Stimulated activated CD8-positive, alpha-beta memory T cell treated with anti-CD3 and anti-CD28 coated beads, Interleukin-4, amount 100 ng/mL, for 1 hour (primary cell): ENCODE measurements at places on chromosomes 5 and 9.

DNA sequence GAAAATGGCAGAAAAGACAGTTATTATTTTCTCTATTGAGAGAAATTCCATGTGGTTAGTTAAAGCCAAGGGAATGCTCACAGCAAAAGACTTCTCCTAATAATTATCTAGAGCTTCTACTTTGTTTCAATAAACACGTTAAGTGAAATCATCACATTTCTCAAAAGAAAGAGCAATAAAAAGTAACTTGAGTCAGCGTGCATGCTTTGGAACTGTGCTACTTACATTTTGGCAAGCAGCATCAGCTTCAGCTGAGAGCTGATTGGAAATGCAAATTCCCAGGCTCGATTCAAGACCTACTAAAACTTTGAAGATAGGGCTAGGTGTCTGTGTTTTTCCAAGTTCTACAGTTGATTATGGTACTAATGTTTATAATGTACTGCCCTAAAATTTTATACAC is 132.1 kb downstream of the CDH18 start:
- DNase-seq: no peak

- no peak for DNase-seq
Measured at GRCh38 chr5:15808577-15808976, 308.6 kb downstream of the FBXL7 start.

DNA sequence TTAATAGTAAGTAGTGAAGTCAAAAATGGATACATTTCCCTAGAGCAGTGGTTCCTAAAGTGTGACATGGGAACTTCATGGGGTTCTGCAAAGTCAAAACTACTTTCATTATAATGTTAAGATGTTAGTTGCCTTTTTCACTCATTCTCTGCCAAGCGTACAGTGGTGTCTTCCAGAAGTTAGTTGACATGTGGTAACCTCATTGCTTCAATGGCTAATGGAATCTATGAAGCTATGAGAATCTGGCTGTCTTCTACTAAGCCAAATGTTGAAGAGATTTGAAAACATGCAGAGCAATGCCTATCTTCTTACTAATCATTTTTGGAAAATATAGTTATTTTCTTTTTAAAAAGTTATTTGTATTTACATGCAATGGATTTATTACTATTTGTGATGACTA is 111.8 kb downstream of the SLC12A2 start:
- no peak for DNase-seq

DNA sequence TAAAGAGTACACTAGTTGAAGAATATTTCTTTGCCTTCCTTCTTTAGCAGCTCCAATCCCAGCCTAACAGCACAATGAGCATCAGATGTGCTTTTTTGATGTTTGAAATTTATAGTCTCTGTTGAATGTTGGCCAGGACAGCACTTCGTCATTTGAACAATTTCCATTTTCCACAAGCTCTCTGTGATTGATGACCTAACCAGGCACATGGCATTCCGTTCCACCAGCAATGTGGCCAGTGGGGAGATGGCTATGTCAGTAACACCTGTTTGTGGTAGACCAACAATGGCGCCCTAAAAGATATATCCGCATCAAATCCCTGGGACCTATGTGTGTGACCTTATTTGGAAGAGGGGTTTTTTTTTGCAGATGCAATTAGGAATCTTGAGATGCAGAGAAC is 66.8 kb downstream of the PALM2AKAP2 start:
- no peak for DNase-seq

- no peak for DNase-seq
Measured at GRCh38 chr5:9284781-9285307, 261.0 kb downstream of the SEMA5A start.

DNA sequence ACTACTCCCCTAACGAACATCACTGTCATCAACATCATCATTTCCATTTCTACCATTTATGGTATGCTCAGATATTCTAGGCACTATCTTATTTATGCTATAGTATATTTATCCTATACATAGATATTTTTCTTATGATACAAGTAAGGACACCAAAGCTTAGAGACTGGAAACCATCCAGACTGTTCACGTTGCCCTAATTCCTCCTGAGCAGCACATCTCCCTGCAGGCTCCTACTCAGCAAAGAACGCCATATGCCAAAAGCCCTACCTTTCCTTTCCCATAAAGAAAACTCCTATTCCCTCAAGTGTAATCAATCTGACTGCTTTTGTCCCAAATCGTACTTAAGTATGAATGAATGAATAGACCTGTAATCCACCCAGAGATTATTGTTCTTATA is 247.0 kb downstream of the PRELID2 start:
- DNase-seq: no peak

- DNase-seq: no peak
Measured at GRCh38 chr5:17069995-17070511, 134.0 kb upstream of the MYO10 start.

- no peak for DNase-seq
Measured at GRCh38 chr9:33438926-33439680, 8.3 kb downstream of the AQP3 start.

DNA sequence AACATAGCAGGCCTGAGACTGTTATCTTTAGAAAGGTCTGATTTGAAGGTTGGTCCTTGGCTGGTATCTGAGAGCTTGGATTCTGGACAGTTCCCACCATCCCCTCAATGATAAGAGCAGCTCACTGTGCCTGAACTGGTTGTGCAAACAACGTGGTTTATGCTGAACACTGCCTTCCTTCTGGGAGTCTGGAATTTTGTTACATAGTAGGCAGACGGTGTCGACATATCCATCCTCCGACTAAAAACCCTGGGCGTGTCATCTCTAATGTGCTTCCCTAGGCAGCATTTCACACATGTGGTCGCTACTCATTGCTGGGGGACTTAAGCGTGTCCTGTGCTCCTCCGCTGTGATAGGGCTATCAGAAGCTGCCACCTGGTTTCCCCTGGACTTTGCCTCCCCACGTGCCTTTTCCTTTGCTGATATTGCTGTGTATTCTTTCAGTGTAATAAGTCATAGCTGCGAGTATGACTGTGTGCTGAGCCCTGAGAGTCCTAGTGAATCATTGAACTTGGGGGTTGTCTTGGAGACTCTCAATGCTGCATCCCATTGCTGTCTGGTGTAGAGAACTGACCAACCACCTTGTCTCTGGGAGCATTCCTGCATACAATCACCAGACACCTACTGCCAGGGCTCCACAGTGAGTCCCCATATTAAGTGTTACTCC is 119.1 kb upstream of the TBC1D2 start:
- no peak for DNase-seq

GRCh38 chr5:174312270-174312617 is 266.7 kb downstream of the NSG2 start:
- DNase-seq: no peak

DNA sequence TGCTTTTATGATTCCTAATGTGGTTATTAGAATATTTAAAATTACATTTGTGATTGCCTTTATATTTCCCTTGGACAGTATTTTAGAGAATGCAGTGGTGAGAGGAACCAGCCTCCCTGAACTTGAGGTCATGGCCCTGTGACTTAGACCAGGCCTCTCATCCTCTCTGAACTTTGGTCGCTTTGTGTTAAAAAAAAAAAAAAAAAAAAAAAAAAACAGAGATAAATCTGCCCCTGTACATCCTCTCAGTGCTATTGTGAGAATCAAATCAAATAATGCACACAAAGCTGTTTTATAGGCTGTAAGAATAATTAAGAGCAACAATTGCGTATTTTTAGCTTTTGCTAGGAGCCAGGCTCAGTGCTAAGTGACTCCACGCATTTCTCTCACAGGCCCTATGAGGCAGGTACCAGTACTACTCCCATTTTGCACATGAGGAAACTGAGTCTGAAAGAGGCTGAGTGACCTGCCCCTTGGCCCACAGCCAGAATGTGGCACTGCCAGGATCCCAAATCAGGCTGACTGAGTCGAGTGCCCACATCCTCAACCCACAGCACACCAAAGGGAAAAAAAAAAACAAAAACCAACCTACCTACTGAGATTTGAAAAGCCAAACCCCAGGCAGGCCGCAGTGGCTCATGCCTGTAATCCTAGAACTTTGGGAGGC is 110.3 kb upstream of the LARP1 start:
- DNase-seq: no peak

DNA sequence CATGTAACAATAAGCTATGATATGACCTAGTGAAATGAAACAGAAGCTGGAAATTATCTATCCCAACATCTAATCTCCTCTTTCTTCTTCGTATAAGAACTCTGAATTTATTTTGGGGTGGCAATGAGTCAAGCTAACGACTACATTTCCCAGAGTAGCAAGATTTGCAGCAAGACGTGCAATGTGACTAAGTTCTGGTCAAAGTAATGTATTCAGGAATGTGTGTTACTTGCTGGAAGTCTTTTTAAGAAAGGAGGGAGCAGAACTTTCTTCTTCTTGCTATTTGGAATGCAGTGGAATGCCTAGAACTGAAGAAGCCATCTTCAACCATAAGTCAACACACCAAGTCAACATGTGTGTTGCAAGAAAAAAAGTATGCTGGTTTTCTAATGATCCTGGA is 406.6 kb upstream of the MEF2C start:
- no peak for DNase-seq

- no peak for DNase-seq
Measured at GRCh38 chr9:133121915-133122550, 993 bp upstream of the RALGDS start.

GRCh38 chr5:23269981-23270380 is 237.4 kb upstream of the PRDM9 start:
- DNase-seq: no peak

- no peak for DNase-seq
Measured at GRCh38 chr5:102511666-102512065, 12.9 kb upstream of the SLCO6A1 start.

DNA sequence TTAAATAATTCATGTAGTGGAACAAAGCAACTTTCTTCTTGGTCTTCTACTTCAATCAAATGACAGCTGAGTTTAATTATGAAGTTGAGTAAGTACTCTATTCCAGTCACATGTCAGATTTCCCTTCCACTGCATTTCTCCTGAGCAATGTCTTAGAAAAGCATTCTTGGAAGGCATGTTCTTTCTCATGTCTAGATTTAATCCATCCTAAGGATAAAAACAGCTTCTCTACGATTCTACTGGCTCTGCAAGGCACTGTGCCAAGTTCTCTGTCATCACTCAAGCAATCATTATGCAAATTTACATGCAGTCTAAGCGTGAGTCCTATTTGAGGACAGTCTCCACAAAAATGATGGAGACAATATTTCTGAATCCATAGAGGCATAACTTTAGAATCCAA is 142.4 kb downstream of the YIPF5 start:
- no peak for DNase-seq

DNA sequence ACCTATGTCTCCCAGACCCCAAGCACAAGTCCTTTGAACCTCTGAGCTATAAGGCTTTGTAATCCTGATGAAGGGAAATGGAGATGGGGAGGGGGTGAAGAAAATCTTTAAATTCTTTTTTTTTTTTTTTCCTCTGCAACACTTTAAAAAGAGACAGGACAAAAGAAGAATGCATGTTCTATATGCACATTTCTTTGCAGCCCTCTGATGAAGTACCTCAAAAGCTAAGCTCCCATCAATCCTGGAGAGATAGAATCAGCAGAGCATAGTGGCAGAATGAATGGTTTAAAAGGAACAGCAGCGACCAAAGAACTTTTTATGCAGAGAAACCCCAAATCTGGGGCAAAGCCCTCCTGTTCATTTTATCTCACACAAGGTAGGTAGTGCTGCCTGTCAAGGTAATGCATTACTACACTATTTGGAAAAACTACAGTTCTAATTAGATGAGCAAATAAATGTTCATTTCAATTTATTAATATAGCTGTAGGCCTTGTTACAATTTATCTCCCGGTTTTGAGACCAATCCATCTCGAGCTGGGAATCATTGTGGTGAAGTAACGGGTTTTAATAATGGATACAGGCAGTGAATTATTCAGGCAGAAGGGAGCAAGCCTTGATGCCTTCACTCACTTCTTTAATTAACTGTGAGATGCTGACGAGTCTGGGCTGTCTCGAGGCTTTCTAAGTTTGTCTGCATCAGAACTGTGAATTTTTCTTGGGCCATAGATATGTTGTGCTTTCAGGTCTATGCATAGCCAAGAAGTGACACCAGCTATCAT is 173.5 kb upstream of the ZNF608 start:
- DNase-seq: no peak

GRCh38 chr9:21228122-21228521 is at the start of gene IFNA17:
IFNA17 (minus strand) TSS chr9:21228222; CDS start chr9:21228173, 49 bp downstream.
- no peak for DNase-seq

GRCh38 chr9:121666294-121666693 is 14.9 kb downstream of the DAB2IP start:
- DNase-seq: no peak

GRCh38 chr9:121638901-121639592 is 12.4 kb upstream of the DAB2IP start:
- DNase-seq: no peak

DNA sequence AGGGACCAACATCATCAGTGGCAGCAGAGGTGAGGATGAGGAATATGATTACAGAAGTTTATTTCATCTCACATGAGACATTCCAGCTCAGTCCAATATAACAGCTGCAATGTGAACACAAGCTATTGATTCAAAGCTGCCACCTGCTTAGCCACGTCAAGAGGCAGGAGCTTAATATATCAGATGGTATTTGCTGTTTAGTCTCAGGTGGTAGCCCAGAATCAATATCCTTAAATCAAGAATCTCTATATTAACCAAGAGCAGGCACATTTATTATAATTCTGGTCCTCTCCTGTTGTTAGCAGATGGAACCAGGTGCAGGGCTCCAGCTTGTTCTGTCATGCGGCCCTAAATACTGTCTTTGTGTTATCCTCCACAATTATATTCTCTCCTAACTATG is 431.6 kb downstream of the ICE1 start:
- DNase-seq: no peak

GRCh38 chr5:123282444-123282843 is 140.8 kb downstream of the CEP120 start:
- DNase-seq: no peak

DNA sequence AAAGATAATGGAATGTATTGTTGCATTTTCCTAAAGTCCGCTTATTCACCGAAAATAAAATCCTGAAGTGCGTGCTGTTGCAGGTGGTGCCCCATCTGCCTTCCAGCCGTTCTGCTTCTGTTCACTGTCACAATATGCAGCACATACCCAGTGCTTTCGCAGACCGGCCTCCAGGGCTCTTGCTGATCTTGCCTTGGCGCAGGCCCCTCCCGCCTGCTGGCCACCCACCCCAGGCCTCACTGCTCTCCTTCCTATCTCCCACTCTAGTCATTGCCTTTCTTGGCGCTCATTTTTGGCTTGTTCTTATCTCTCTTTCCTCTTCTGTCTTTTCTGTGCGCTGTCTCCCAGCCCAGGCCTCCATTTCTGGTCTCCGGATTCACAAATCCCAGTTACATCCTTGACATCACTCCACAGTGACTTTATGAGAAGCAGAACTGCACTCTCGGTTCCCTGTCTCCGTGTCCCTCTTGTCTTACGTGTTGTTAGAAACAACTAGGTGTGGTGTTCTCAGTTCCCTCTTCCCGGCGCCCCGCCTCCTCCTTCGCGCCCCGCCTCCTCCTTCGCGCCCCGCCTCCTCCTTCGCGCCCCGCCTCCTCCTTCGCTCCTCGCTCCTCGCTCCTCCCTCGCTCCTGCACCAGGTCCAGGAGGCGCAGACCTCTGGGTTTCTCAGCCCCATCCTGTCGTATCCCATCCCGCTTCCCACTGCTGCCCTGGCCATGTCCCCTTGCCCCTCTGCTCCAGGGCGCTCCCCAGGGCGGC is 201.7 kb upstream of the OTULINL start:
- DNase-seq: no peak
